ENCODE measurements at places on chromosomes 16 and 17. TPM values are rescaled to one million over a fixed set of nuclear protein-coding genes. Genes with fewer than 3 reads are reported as not detected.

DNA sequence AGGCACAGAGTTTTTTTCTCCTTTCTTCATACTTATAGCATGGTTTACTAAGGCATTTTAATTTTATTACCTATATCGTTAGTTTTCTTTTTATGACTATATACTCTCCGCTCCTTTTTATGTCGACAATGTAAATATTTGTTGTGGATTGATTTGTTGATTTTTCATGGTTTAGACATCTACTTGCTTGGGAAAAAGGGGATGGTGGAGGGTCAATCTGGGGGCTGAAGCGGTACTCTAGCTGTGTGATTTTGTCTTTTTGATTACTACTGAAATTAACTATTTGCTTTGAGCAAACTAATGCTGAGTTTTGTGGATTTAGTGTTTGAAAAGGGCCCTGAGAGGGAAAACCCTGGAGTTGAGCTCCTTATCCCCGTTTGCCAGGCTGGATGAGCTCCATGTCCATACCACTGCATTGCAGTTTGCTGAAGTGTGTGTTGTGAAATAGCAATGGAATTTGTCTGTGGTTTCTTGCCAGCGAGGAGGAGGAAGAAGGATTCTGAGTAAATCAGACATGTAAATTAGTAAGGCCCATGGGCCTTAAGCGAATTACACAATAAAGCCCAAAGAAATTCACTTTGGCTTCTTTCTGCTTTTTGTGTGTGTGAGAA is 72.0 kb downstream of the FTO start:
- DNase-seq = peak; percentile 66

DNA sequence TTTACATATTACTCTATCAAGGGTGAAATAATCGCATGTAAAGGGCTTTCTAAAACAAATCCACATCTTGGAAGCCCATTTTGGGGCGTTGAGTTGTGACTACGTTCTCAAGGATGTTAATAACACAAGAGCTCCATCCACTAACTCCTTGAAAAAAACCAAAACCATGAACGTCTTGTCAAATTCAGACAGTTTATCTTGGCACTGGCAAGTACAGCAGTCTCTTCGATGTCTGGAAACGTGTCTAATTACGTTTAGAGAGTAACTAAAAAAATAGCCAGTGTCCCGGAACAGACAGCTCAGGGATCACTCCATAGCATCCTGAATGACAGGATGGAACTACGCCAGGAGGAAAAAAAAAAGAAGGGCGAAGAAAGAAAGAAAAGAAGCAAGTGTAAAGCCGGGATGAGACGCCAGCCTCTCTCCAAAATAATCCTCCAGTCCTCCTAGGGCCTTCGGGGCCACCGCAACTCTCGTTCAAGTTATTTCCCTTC is 954 bp downstream of the MYO1D start:
- no peak for DNase-seq

GRCh38 chr17:50134206-50135110 is 4.5 kb upstream of the SAMD14 start:
- peak; percentile 41 for DNase-seq

DNA sequence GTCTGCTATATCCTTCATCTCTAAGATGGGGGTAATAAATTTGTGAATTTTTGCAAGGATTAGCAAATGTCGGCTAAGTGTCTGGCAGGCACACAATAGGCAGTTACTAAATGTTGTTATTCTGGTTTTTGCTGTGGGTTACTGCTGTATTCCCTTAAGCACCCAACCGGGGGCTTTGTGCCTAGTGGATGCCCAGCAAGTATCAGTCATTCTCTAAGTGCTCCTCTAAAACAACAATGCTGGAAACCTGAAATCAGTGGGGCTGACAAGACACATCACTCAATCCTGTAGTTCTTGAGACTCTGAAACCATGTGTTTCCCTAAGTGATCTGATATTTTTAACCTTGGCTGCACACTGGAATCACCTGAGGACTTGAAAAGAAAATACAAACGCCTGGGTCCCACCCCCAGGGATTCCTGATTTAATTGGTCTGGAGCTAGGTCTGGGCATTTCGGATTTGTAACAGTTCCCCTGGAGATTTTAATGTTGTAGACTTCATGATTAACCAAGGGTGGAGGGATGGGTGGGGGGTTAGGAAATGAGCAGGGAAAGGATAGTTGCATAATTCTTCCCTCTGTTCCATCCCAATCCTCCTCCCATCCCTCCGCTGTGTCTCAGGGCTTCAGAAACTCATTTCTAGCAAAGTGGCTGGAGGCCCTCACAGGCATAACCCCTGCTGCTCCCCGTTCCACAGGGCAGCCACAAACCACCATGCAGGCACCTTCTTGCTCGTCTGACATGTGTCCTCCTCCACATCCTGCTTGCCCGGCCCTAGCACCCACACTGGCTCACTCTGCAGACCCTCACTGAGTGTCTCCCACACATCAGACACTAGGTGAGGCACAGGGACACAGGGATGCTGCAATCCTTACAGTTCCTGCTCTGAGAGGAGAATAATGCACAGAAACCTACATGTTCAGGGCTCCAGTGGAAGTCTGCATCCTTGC is 61.7 kb upstream of the LYRM9 start:
- DNase-seq = no peak

GRCh38 chr17:39399791-39400190 is 1.6 kb downstream of the FBXL20 start:
- DNase-seq = no peak

- peak; percentile 95 for DNase-seq
Observed at GRCh38 chr17:4948166-4948930, at the start of gene PFN1. PFN1 (minus strand) TSS chr17:4948530; CDS start chr17:4948394, 136 bp downstream.

DNA sequence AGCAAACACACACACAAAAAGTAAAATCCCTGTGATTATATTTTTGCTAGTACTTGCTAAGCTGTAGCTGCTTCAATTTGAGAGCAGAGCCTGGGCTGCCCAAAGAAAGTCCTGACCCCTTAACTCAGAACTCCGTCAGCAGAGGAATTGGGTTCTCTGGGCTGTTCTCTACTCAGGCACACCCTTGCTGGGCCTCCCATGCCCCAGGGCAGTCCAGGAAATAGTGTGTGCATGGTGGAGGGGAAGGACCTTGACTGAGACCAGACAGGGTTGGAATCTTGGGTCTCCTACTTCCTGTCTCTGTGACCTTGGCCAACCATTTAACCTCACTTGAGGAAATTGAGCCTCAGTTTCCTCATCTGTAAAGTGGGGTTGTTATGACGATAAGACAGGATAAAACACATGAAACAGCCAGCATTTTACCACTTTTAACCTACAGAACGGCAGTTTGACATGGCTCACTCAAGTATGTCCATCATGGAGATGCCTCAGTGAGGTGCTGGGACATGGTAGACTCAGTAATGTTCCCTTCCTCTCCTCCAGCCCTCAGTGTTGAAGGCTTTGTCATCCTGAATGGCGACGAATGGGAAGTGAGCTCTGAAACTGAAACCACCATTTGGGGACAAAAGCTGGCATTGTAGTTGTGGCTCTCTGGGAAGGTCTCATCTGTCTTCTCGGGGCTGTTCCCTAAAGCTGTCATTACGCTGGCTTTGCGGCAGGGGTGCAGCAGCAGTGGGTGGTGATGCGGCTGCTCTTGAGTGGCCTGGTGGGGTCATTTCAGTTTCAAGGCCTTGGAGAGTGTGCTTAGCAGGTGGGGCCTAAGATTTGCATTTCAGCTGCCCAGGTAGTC is 74.9 kb downstream of the CMIP start:
- DNase-seq = no peak

DNA sequence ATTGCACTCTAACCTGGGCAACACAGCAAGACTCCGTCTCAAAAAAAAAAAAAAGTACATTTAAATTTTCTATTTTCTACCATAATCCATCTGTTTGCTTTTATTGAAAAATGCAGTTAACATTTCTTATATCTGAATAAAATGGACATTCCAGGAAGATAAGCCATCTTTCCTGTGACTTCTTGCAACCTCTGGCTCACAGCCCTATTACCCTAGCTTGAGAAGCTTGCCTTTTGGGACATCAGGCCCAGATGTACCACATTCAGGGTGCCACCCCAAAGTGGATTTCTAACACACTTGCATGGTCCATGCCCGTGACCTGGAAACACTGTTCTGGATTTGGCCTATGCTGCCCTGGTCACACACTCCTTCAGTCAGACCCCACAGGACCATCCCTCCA is 30.1 kb upstream of the DDX52 start:
- no peak for DNase-seq

GRCh38 chr16:53080345-53081031 is 25.7 kb downstream of the CHD9 start:
- DNase-seq = peak; percentile 88

- no peak for DNase-seq
Observed at GRCh38 chr16:80680839-80681238, 123.6 kb downstream of the CDYL2 start.

GRCh38 chr17:19766421-19767270 is 18.5 kb upstream of the ALDH3A1 start:
- peak; percentile 83 for DNase-seq

DNA sequence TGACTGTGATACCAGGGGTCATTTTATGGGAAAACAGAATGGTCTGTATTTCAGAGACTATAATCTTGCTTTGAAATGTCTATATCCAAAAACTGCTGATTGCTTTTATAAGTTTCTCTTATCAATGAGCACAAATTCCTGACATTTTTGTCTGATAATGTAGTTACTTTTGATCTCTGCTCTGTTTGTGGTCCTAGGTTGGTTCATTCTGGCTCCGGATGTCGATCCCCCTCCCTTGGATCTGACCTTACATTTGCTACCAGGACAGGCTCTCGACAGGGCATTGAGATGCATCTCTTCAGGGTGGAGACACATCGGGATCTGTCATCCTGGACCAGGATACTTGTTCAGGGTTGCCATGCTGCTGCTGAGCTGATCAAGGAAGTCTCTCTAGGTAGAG is 27.3 kb upstream of the VPS4A start:
- no peak for DNase-seq

- DNase-seq = peak; percentile 72
Observed at GRCh38 chr17:27879987-27880608, 13.1 kb downstream of the LYRM9 start.

DNA sequence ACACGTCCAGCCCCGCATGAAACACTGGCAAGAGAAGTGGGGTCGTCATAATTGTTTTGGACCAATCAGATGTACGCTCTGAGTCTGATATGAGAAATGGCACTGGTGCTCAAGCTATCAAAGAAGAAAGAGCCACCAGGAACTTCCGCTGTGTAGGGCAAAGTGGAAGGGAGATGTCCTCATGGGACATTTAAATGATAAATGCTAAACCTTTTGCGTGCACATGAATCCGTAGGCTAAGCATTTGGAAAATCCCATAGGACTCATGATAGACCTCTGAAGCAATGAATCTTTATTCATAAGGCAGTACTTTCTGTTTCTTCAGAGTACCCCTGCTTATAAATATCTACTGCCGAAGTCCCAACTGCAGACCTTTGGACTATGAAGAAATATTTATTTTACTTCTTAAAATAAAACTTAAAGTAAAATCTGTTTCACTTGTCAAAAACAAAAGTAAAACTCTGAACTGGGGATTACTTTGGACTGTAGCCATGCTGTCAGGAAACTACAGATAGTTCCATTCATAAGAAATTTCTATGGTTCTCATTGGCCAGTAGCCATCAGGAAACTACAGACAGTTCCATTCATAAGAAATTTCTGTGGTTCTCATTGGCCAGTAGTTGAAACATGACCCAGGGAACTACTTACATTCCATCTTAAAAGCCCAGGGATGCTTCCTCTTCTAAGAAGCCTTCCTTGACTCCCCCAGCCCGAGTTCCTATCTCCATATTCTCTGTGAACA is 335.1 kb downstream of the HS3ST4 start:
- no peak for DNase-seq

- no peak for DNase-seq
Observed at GRCh38 chr16:63283721-63284120, 1247.5 kb upstream of the CDH8 start.

- no peak for DNase-seq
Observed at GRCh38 chr16:86833136-86833535, 254.8 kb downstream of the FOXL1 start.

- no peak for DNase-seq
Observed at GRCh38 chr16:35194681-35195080, 1735.3 kb downstream of the TP53TG3F start.

DNA sequence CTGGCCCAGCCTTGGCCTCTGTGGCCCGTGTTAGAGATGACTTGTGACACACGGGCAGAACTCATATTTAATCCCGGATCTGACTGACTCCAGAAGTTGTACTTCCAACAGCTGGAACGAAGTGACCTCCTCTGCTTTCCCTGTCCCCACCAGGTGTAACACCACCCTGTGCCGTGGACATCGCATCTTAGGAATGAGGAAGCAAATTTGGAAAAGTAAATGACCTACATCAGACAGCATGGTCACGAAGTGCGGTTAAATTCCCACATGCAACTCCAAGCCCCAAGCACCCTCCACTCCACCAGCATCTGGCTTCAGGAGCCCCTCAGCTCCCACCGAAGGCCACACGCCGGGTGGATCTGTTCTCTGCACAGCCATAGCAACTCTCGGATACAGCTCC is 2.9 kb downstream of the TK1 start:
- no peak for DNase-seq

- DNase-seq = peak; percentile 36
Observed at GRCh38 chr16:57610611-57611010, 17.8 kb upstream of the ADGRG1 start.

DNA sequence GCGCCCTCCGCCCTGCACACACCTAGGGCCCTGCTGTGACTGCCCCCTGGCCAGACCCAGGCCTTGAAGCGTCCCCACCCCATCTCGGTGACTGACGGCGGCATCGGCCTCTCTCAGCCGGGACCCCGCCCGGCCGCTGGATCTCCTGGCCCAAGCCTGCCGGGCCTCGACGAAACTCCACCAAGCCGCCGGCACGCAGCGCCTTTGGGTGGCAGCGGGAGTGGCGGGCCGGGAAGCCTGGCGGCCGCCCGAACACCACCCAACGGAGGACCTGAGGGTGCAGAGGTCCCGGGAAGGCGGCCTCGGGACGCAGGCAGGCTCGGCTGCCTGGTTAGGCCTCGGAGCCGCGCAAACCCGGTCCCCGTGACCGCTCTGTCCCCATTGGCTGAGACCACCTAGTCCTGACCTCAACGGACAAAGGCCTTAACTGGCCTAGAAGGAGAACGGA is 12.0 kb upstream of the TMEM97 start:
- DNase-seq = no peak

- DNase-seq = no peak
Observed at GRCh38 chr17:78588258-78589030, 11.2 kb upstream of the DNAH17 start.

DNA sequence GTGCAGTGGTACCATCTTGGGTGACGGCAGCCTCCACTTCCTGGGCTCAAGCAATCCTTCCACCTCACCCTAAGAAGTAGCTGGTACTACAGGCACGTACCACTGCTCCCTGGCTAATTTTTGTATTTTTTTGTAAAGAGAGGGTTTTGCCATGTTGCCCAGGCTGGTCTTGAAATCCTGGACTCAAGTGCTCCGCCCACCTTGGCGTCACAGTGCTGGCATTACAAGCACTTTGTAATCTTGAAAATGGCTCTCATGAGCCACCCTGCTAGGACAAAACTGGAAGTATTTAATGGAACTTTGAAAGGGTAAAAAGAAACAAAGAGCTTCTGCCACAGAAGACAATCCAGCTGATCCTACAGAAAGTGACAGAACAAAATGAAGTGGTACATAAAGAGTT is 9.2 kb downstream of the SUMO2 start:
- DNase-seq = no peak

- no peak for DNase-seq
Observed at GRCh38 chr16:81740169-81740568, 38.9 kb upstream of the PLCG2 start.

- DNase-seq = no peak
Observed at GRCh38 chr16:54164789-54165173, 121.8 kb downstream of the IRX3 start.

IST1 gene
- 195 TPM for total RNA-seq

NAGS gene
- total RNA-seq = 0.66 TPM

FOXN1 gene
- not detected for total RNA-seq

RTN4RL1 gene
- 7.5 TPM for total RNA-seq

WFDC1 gene
- 74.0 TPM for total RNA-seq

COL1A1 gene
- 58.9 TPM for total RNA-seq

LGALS9B gene
- not detected for total RNA-seq

C16orf54 gene
- total RNA-seq = 1.0 TPM

Data from adrenal gland (tissue), 19 donors.